ENCODE measurements at places on chromosomes 4 and X. TPM values are rescaled to one million over a fixed set of nuclear protein-coding genes. Genes with fewer than 3 reads are reported as not detected.

Gene MID1IP1
- 18.7 TPM for total RNA-seq

Gene GRXCR1
- not detected for total RNA-seq

GRCh38 chr4:6008092-6008551, 10.1 kb downstream of the C4orf50 start:
- no peak for DNase-seq

Gene SLC25A5
- 280 TPM for total RNA-seq

- no peak for DNase-seq
Measured at GRCh38 chr4:84050015-84050414, 449.1 kb downstream of the NKX6-1 start.

DNA sequence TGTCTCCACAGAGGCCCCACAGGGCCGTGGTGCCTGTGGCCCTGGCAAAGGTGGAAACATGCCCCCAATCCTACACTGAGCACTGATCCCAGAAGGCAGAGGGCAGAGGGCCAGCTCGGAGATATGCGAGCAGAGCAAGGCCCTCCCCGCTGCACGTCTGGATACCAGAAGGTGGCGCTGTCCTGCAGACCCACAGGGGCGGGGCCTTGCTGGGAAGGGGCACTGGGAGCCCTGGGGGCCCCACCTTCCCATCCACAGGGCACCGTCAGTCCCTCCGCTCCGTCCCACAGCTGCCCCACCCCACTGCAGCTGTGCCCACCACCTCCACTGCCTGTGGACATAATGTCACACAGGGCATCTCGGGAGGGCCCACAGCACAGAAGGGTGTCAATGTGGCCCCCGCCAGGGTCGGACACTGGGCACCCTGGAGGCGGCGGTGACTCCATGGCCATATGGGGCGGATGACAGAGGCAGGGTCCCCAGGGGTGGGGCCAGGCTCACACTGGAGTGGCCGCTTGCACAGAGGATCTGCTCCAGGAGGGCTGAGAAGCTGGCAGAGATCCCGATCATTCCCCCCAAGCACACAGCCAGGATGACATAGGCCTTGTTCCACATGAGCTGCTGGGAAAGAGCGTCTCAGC, 4.8 kb downstream of the SLC49A3 start:
- DNase-seq: peak; percentile 24

DNA sequence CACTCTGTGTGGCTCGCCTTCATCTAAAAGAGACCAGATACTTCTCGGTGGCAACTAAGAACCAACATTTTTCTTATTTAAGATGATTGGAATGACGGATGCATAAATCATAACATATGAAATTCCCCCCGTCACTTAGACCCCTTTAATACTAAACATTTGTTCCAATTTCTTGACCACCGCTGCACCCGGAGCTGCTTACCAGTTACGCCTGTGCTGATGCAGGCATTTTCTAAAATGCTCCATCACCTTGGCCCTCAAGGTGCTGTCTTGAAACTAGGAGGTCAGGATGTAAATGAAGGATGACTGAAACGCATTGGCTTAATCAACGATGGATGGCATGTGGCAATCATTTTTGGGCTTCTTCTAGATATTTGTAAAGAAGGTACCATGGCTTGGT, 130.0 kb downstream of the CPZ start:
- no peak for DNase-seq

Gene GK2
- not detected for total RNA-seq

Gene STBD1
- total RNA-seq: 5.4 TPM

GRCh38 chrX:31279359-31279758, 207.5 kb upstream of the FTHL17 start:
- DNase-seq: peak; percentile 9

- no peak for DNase-seq
Measured at GRCh38 chrX:67953658-67954057, 409.8 kb downstream of the AR start.

Gene SPACA5B
- total RNA-seq: not detected

GRCh38 chr4:962231-963208, 10.8 kb downstream of the DGKQ start:
- no peak for DNase-seq

DNA sequence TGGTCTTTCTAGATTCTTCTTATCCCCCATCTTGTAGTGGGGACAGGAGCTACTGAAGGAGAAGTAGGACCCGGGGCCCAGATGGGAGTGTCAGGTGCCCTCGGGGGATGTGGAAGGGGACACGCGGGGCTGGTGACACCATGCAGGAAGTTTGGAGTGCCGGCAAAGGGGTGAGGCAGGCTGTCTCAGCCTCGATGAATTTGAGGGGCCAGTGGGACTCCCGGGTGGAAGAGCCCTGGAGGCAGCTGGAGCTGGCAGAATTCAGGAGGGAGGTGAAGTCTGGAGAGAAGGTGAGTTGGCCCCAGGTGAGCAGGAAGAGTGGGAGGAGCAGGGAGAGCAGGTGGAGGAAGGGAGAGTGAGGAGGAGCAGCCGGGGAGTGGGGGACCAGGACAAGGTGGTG, 101.7 kb downstream of the CPZ start:
- DNase-seq: no peak

DNA sequence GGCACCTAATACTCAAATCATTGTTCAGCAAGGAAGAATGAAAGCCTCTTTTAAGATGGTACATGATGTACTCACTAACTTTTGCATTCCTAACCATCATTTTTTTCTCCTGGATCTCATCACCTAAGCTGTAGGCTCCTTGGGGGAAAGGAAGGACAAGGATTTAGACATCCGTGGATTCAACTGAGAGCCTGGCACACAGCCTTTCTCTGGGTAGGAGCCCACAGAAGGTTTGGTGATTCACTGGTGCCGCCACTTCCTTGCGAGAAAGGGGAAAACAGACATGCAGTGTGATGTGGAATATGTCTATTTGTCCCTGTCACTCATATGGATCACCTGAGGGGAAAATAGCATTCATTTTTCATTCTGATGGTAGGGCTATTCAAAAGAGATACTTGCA, 147.3 kb downstream of the PCDH7 start:
- no peak for DNase-seq

Gene PABPC1L2A
- total RNA-seq: not detected

- peak; percentile 51 for DNase-seq
Measured at GRCh38 chrX:13102636-13103035, 58.2 kb upstream of the FAM9C start.

Gene GUCY1B1
- not detected for total RNA-seq

Gene GJB1
- not detected for total RNA-seq

DNA sequence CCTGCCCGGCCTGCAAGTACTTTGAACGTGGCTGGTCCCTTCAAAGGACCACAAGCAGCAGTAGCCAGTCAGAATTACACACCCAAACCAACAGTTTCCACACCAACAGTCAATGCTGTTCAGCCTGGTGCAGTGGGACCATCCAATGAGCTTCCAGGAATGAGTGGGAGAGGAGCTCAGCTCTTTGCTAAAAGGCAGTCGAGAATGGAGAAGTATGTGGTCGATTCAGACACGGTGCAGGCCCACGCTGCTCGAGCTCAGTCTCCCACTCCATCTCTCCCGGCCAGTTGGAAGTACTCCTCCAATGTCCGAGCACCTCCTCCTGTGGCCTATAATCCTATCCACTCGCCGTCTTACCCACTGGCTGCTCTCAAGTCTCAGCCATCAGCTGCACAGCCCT, 104.4 kb upstream of the MYOZ2 start:
- no peak for DNase-seq

DNA sequence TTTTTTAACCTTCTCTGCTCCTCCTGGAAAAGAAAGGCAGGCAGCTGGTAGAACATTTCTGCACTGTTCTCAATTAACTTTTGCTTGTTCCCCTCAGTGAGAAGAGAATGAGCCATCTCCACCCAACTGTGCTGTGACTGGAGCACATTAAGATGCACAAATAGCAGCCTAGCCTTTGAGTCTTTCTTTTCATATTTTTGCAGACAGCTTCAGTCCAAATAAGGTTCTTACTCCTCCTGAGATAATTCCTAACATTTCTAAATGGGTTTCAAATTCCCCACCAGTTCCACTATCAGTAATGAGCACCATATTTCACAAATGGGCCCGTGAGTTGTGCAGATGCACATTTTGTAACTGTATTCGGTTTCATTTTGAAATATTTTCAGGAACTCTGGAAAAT, 118.6 kb downstream of the SPCS3 start:
- DNase-seq: no peak

GRCh38 chr4:4271912-4272311, 18.0 kb downstream of the LYAR start:
- no peak for DNase-seq

GRCh38 chr4:163353054-163353453, 9.4 kb downstream of the NPY5R start:
- no peak for DNase-seq

- no peak for DNase-seq
Measured at GRCh38 chr4:182778222-182778982, 138.8 kb downstream of the DCTD start.

DNA sequence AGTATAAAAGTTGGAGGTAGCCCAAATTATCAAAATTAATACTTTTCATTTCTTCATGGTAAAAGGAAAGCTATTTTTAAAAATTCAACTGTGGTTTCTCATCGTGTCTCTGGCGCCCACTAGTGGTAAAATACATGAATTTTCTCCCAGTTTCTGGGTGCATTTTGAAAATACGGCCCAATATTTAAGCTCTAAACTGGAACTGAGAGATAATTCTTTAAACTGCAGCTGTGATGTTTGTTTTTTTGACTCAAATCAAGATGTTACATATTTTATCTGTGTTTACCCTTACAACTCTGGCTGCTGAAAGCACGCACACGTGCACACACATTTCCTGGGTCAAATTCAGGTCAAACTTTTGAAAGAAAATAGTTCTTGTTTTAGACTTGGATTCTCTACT, 123.9 kb upstream of the ACSL4 start:
- peak; percentile 15 for DNase-seq

DNA sequence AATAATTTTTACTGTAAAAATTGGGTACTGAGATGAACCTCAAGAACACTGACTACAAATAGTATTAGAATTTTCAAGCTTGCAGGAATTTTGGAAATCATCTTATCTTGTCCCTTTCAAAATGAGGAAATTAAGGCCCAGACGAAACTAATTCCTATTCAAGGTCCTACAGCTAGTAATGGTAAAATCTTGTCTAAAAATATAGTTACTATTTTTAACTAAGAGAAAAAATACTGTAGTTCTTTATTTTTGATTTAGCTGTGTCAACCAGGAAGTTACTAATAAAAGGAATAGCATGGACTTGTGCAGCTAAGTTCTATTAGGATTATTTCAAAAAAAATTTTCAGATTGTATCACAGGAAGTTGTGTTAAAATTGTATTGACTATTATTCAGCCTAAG, 12.7 kb downstream of the PRIMPOL start:
- no peak for DNase-seq

DNA sequence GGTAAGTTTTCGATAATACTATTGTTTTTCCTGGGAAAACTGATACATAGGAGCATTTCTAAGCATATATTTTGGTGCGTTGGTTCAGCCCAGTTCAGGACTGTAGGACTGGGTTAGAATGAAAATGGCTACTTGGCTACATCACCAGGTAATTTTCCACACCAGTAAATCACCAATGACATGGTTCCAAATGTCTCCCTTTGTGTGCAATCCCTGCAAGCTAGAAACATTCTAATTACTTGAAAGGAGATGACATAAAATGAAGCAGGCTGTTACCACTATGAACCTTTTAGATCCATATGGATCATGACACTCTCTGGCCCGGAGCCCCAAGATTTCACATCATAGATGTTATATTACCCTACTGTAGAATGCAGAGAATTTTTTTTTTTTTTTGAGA, 577.4 kb upstream of the FTHL17 start:
- DNase-seq: no peak

- no peak for DNase-seq
Measured at GRCh38 chr4:56220261-56220660, 167.0 kb downstream of the AASDH start.

DNA sequence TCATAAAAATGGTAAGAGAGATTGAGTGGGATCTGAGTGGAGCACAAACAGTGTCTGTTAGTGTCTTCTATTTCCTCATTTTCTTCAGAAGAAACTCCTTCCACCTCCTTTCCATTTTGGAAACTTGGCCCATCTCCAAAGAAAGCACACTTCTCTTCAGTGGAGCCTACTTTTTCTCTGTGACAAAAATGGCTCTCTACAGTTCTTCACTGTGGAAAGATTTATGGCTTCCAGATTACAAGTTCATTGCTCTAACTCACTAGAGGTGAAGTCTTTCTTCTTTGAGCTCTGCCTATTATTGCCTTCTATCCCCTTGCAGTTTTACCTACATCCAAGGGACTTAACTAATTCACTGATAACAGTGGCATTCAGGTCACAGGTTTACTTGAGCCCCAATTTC, 325.8 kb downstream of the ANTXR2 start:
- DNase-seq: no peak

DNA sequence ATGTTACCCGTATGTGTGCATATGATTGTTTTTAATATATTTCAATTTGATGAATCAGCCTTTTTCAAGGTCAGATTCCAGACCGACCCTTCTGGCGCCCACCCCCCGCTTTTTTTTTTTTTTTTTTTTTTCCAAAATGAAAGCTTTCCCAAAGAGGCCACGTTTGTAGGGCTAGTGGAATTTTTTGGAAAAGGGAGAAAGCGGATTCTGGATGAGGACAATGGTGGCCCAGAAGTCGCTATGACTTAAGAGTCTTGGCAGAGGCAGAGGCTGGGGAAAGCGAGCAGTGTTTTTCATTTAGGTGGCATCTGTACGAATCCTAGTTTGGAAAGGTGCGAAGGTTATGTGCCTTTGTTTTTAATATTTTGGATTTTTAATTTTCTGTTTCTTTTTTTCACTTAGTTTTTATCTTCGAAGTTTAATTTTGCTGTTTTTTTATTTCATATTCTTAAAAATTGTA, 14.6 kb downstream of the NDUFB11 start:
- no peak for DNase-seq

DNA sequence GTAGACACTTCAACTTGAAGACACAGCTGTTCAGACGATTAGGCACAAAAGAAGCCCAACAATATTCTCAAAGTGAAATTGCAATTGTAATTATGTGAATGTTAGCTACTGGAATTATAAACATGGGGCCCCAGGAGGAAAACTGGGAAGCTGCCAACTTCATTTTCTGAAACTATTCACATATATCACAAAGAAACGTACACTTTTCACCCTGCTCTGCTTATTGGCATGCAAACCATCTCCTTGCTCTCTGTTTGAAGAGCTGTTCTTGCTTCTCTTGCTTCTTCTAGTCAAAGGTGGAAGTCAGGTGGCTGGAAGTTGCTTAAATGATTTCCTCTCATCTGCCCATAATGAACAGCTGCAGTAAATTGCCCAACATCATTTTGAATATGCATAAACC, 320.1 kb downstream of the CFAP299 start:
- no peak for DNase-seq

GRCh38 chr4:101348367-101348827, 1.1 kb upstream of the PPP3CA start:
- DNase-seq: no peak

GRCh38 chrX:26295425-26295824, 79.5 kb downstream of the MAGEB5 start:
- no peak for DNase-seq

DNA sequence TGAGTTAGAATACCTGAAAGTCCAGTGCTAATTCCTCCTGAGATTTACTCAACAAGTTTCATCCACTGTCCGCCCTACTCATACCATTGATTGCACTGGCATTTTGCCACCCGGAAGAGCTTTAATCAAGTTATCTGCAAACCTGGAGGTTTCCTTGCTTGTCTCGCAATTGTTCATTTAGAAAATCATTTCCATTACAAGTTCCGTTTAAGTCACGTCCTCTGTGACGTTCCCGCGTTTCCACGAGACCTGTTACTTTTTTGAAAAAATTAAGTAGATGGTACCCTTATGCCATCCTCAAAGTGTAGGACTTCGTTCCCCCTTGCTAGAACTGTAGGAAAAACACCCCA, 761 bp upstream of the FRYL start:
- peak; percentile 52 for DNase-seq
